ENCODE measurements at places on chromosomes 16 and 17. TPM values are rescaled to one million over a fixed set of nuclear protein-coding genes. Genes with fewer than 3 reads are reported as not detected.

Gene SDK2
- 0.04 TPM for polyA plus RNA-seq

Gene LDHD
- polyA plus RNA-seq, result 0.27 TPM

Gene ITGB3
- polyA plus RNA-seq, result not detected

Gene HAPSTR1
- polyA plus RNA-seq, result 18.0 TPM

Gene ALDH3A1
- not detected for polyA plus RNA-seq

Gene DNAH17
- polyA plus RNA-seq, result not detected

Gene APRT
- polyA plus RNA-seq, result 28.7 TPM

Gene ZSCAN10
- polyA plus RNA-seq, result not detected

Gene PRSS33
- not detected for polyA plus RNA-seq

Gene HOXB6
- not detected for polyA plus RNA-seq

Gene PEX12
- 11.2 TPM for polyA plus RNA-seq

Gene CA7
- 15.9 TPM for polyA plus RNA-seq

Gene ARL16
- 47.4 TPM for polyA plus RNA-seq

Gene RAC3
- polyA plus RNA-seq, result not detected

Gene CCDC78
- not detected for polyA plus RNA-seq

Gene XYLT1
- polyA plus RNA-seq, result 8.1 TPM

Gene NGFR
- 5.3 TPM for polyA plus RNA-seq
